ENCODE measurements at places on chromosomes 1 and 21.

GRCh38 chr1:64986903-64987871, 20.8 kb upstream of the JAK1 start:
- no peak for DNase-seq

- peak; percentile 79 for DNase-seq
Observed at GRCh38 chr1:61174060-61174795, 91.9 kb downstream of the NFIA start.

DNA sequence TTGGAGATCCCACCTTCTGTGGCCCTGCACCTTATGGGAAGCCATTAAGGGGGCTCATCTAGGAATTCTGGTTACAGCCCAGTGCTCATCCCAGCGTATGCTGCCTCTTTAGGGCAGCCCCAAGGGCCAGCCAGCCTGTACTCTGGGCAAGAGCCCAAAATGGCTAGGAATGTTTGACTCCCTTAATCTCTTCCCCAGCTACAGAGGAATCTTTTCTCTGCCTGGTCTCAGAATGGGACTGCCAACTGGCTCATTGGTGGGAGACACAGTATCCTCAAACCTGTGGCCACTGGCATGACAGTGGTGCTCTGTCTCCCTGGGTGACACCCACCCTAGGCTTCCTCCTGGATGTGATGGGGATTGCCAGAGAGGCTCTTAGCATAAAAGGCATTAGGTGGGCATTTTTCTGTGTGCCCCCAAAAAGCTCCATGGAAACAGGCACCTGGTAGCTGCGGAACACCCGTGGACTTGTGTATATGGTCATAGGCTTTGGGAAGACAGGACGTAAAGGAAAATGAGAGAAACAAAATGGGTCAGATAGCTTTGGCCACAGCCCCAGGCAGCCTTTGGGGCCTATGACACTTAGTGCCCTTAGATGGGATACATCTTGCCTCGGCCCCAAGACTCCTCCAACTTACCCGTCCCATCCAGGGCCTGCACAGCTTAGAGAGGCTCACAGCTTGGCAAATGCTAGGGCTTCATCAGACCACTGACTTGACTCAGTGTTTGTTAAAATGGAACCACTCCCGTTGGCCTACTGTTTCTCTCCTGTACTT, 6.9 kb downstream of the TMEM81 start:
- no peak for DNase-seq

GRCh38 chr1:77406661-77407060, 124.8 kb downstream of the AK5 start:
- no peak for DNase-seq

- DNase-seq = no peak
Observed at GRCh38 chr1:183096351-183096750, 73.1 kb downstream of the LAMC1 start.

DNA sequence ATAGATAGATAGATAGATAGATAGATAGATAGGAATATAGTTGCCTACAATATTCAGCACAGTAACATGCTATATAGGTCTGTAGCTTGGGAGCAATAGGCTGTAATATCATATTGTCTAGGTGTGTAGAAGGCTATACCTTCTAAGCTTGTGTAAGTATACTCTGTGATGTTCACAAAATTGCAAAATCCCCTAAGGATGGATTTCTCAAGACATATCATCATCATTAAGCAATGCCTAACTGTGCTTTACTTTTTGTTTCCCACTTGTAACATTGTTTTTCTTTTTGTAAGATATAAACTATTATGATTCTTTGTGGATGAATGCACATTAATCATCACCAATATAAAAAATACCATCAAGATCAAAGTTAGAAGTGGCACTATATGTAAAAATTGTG, 1905.6 kb downstream of the NCAM2 start:
- DNase-seq = no peak

DNA sequence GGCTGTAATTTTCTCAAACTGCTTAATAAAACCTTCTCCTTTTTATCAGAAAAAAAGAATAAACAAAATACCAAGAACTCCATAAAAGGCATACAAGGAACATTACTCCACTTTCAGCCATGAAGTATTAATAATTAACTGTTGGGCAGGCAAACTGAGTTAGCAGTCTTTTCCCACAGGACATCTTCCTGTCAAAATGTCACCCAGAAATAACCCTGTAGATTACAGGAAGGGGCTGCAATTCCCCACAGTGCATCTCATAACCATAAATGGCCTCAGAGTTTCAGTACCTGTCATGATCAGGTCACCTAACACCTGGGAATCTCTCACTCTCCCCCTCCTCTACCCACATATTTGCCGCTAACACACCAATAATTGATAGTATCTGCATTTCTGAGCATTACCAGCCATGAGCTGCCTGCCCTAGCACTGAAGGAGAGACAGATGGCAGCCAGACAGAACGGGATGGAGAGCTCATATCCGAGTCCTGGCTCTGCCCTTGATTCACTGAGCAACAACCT, 475.0 kb downstream of the SMYD3 start:
- no peak for DNase-seq

DNA sequence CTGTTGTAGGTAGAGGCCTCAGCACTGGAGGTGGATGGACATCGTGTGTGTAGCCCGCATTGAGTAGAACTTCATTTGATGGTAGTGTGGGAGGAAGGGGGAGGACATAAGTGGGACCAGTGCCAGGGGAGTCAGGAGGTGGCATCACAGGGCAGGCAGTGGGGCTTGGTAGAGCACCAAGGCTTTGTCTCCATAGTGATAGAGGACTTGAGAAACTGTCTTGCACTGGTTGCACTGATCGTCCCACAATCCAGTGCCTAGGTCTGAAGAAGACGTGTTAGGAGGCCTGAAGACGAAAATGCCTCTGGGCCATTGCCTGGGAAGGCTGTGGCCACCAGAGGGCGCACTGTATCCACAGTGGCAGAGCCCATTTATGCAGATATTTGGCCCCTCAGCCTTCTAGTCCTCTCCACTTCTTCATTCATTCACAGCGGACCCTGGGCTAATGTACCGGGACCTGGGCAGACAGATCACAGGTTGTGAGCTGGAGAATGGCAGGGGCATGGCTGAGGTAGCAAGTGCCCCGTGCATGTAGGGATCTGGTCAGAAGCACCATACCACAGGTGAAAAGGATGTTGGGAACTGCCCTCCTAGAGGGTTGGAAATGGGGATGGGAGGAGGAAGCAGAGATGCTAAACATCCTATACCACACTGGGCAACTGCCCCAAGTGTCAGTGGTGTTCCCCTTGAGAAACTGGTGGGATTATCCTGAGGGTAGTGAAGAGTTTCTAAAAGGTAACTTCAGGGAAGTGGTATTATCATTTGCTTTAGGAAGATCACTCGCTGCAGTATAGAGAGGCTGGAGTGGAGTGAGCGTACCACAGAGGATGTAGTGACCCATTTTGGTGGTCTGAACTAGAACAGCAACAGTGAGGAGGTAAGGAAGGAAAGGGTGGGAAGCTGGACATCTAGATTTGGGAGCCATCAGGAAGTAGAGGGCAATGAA, 95.3 kb downstream of the PIK3R3 start:
- DNase-seq = peak; percentile 24

- DNase-seq = no peak
Observed at GRCh38 chr1:230922620-230923019, 54.3 kb upstream of the C1orf198 start.

DNA sequence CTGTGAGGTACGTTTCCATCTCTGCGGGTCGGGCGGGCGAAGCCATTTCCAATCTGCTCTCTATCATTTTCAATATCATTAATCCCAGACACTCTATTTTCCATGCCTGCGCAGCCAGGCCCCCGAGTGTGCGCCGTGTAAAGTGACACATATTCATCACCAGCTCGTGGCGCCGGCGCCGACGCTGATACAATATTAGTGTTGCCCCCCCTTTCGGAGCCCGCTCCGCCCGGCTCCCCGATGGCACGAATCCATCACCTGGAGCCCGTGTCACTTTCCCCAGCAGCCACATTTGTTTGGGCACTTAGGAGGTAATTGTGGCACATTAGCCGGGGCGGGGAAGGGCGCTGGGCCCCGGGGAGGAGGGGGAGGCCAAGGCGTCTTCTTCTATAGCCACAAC, 33.7 kb upstream of the DMBX1 start:
- DNase-seq = no peak

Measured in cerebellar nuclear complex (tissue), 1 donor.